ENCODE measurements at places on chromosomes 7 and 10.
A peak's percentile ranks its signal among the peaks of the same experiment; 100 is the strongest.

GRCh38 chr7:143392875-143393266 is 11.7 kb downstream of the ZYX start:
- no peak for DNase-seq

DNA sequence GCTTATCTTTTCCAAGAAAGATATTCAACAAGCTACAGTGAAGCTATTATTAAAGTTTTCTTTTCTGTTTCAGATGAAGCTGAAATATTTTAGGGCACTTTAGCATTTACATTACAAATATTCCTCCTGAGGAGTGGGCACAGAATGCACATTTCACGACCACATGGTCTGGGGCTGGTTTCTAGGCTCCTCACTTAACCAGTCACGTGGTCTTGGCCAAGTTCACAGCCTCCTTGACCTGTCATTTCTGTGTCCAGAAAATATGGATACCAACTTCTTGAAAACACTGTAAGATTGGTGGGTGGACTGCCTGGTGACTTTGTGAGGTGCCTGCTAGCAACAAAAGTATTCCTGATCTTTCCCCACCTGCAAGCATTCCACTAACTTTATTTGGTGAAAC is 70.9 kb downstream of the FAM171A1 start:
- no peak for DNase-seq

DNA sequence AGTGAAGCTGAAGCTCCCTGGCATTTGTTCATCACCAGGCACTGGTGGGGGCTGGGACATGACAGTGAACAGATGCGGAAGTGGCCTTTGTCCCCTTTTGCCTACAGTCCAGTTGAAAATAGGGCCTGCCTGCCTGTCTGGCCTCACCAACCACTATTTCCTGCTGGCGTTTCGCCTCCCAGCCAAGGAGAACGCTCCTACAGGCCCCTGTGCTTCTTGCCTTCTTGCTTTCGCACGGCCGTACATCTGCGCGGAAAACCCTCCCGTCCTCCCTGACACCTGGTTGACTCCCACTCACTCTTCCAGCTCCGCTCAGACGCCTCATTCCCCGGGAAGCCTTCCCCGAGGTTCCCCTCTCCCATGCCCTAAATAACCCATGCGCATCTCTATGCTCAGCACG is 317.3 kb downstream of the PRPF18 start:
- DNase-seq = no peak

DNA sequence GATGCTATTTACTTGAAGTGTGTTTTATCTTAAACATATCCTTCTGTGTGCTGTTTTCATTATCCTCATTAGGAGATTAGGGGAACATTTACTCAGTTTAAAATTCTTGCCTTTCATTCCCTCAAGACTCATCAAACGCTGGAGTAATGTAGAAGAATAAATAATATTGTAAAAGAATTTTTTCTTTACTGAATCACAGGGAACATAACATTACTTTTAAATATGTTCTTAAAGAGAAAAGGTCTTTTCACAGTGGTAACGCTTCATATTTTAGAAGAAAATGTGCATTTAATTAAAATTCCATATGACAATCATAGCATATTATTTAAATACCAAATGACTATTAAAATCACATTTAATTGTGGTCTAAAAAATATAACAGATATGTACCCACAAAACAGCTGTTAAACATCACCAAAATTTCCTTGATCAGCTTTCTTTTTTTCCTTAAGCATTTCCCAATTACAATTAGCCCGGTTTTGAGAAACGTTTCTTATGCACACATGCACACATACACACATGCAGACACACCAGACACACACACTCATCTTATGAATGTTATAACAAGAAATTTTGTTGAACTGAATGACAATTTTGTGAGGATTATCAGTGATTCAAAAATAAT is 102.0 kb upstream of the GLI3 start:
- no peak for DNase-seq

- peak; percentile 88 for DNase-seq
Measured at GRCh38 chr7:101814081-101814990, 3.1 kb upstream of the CUX1 start.

DNA sequence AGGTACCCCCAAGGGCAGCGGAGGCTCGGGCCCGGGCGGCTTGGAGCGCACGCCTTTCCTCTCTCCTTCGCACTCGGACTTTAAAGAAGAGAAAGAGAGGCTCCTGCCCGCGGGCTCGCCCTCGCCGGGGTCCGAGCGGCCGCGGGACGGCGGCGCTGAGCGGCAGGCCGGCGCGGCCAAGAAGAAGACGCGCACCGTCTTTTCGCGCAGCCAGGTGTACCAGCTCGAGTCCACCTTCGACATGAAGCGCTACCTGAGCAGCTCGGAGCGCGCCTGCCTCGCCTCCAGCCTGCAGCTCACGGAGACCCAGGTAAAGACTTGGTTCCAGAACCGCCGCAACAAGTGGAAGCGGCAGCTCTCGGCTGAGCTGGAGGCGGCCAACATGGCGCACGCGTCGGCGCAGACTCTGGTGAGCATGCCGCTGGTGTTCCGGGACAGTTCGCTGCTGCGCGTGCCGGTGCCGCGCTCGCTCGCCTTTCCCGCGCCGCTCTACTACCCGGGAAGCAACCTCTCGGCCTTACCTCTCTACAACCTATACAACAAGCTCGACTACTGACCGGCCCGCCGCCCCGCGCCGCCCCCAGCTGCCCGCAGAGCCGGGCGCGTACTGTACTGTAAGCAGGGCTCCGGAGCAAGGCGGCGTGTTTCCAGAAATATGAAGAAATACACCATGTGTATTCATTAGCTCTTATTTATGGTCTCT is 1.8 kb downstream of the HMX2 start:
- DNase-seq = peak; percentile 36

DNA sequence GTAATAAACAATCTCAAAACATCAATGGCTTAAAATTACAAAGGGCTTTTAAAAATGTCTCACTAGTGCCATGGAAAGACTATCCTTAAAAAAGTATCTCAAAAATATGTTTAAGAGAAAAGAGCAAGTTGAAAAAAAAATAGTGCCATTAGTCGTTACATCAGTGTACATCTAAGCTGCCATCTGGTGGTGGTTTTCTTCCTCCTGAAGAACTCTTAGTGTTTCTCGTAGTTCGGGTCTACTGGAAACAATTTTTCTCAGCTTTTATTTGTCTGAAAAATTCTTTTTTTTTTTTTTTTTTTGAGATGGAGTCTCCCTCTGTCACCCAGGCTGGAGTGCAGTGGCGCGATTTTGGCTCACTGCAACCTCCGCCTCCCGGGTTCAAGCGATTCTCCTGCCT is 5.9 kb upstream of the GARIN1A start:
- DNase-seq = no peak

DNA sequence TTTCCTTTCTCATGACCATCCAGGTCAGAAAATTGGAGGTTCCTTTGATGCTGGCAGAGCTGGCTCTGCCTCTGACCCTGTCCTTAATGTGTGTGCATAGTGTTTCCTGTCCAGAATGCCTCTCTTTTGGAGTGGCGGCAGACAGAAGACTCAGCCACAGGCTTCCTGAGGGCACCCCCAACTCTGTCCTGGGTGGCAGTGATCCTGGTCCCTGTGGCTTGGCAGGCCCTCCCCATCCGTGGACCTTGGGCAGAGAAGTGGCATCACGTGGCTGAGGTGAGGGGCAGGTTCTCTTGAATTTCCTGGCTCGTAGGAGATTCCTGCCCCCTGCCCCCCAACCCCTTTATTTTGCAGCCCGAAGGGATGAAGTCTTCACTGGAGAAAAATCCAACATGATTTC is 133.1 kb downstream of the RGS10 start:
- no peak for DNase-seq

GRCh38 chr10:18164093-18164492 is 23.9 kb downstream of the CACNB2 start:
- DNase-seq = no peak

- DNase-seq = no peak
Measured at GRCh38 chr7:47739301-47739875, 157.5 kb upstream of the TNS3 start.

GRCh38 chr10:110680273-110681020 is 36.3 kb downstream of the RBM20 start:
- DNase-seq = no peak

GRCh38 chr10:21753497-21754270 is 219.7 kb downstream of the MLLT10 start:
- DNase-seq = no peak

- DNase-seq = no peak
Measured at GRCh38 chr10:128481152-128481840, 355.1 kb upstream of the MKI67 start.
